ENCODE measurements at places on chromosomes 11 and 22.

GRCh38 chr11:94648789-94649188 lies 81.6 kb downstream of the PIWIL4 start:
- no peak for DNase-seq

GRCh38 chr22:42699281-42699975 lies 21.2 kb downstream of the A4GALT start:
- no peak for DNase-seq

DNA sequence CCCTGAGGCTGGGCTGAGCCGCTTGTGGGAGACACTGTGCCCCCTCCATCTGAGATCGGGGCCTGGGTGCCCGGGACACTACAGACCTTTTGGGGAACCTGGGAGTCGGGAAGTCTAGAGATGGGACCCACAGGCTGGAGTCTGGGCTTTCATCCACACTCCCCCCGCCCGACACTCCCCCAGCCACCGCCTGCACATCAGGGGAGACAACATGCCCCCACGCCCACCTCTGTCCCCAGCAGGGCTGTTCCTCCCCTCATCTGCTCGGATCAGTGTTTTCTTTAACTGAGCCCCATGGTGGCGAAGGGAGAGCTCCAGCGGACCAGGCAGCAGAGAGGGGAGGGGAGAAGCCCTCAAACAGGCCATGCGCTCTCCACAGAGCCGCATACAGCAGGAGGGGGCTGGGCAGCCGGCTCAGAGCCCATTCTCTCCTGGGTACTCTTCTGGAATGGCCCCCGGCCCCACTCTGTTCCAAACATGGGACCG lies 174.7 kb downstream of the IGLL1 start:
- DNase-seq: no peak

DNA sequence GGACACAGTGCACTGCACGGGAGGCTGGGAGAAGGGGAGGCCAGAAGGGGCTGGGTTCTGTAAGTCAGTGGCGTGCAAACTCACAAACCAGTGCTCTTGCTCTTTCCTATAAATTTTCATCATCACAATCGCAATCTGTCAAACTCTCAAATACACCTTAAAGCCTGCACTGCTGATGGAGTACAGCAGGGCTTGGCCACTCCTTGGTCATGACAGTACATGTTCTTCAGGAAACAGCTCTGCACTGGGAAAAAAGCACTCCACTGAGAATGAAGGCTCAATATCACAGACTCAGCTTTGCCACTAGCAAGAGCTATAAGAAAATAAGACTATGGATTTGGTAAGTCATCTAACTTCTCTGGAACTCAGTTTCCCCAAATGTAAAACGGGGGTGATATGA lies 111.0 kb downstream of the RBFOX2 start:
- DNase-seq: no peak

DNA sequence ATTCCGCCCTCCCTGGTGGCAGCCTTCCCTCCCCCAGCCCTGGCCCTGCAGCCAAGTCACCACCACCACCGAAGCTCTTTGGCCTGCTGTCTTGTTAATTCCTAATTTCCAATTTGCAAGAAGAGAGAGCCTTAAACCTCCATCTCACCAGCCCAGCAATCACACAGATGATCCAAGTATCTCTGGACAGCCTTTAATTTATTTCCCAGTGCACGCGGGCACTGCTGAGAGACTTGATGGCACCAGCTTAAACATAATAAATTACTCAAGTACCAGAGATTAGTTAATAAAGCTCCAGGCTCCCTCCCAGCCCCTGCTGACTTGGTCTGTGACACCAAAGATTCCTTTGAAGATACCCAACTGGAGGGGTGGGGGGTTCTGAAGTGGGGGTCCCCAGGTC lies 494.7 kb downstream of the BUD13 start:
- DNase-seq: no peak

GRCh38 chr11:2940147-2940920 lies 11.1 kb upstream of the PHLDA2 start:
- DNase-seq: peak; percentile 83

GRCh38 chr11:48091426-48092102 lies 111.2 kb downstream of the PTPRJ start:
- no peak for DNase-seq

DNA sequence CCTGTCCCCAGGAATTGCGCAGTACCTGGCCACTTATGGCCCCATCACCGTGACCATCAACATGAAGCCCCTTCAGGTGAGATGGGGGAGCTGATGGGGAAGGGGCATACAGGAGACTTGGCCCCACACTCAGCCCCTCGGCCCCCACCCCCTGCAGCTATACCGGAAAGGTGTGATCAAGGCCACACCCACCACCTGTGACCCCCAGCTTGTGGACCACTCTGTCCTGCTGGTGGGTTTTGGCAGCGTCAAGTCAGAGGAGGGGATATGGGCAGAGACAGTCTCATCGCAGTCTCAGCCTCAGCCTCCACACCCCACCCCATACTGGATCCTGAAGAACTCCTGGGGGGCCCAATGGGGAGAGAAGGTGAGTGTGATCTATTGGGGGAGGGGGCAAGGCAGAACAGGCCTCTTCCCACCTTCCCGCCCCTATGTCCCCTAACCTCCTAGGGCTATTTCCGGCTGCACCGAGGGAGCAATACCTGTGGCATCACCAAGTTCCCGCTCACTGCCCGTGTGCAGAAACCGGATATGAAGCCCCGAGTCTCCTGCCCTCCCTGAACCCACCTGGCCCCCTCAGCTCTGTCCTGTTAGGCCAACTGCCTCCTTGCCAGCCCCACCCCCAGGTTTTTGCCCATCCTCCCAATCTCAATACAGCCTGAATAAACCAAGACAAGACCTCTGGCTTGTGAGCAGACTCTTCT lies 3.6 kb downstream of the CTSW start:
- DNase-seq: no peak

DNA sequence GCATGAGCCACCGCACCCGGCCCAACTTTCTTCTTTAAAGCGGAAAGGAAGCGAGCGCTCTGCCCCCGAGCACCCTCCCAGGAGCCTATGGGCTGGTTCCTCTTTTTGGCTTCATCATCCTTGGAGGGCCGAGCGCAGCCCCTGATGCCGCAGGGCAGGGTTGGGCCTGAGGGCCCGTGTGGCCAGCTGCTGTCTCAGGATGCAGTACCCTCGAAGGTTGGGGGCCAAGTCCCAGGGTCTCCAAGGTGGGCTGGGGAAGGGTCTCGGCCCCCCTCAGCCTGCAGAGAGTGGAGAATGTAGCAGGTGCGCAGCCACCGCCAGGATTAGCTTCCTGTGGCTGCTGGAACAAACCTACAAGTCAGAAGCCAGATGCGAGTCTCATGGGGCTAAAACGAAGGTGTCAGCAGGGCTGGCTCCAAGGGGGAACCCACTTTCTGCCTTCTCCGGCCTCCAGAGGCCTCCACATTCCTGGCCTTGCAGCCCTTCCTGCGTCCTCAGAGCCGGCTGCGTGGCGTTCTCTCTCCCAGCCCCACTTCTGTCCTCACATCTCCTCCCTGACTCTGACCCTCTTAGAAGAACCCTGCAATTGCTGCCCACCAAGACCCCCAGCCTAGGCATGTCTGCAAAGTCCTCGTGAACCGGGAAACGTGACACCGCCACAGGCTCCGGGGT lies 2.9 kb downstream of the PANX2 start:
- DNase-seq: no peak

- peak; percentile 19 for DNase-seq
Measured at GRCh38 chr11:73047773-73048371, 94.2 kb downstream of the FCHSD2 start.

DNA sequence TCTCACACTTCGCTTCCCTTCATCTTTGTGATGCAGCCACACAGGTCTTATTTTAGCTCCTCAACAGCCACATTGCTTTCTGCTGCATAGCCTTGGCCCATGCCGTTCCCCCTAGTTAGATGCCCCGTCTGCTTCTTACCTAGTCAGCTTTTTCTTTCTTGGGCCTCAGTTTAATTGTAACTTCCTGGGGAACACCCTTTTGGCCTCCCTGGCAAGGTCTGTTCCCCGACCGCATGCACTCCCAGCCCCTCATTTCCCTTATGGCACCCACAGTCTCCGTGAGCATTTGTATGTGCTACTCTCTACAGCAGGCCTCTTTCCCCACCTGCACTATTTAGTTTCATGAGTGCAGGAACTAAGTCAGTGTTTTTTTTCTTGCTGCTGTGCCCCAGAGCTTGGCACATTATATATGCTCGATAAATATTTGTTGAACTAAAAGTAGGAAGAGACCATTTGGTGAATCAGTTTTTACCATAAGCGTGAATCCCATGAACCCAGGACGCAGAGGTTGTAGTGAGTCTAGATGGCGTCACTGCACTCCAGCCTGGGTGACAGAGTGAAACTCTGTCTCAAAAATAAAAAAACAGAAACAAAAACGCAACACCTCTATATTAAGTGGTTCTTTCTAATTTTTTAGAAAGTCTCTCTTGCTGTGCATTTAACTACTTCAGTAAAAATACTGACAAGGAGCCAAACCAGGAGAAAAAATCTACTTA lies 38.5 kb downstream of the TNRC6B start:
- DNase-seq: no peak

- DNase-seq: no peak
Measured at GRCh38 chr11:102330231-102330630, 12.9 kb downstream of the BIRC3 start.

- DNase-seq: no peak
Measured at GRCh38 chr11:10797531-10797930, 11.2 kb downstream of the EIF4G2 start.

DNA sequence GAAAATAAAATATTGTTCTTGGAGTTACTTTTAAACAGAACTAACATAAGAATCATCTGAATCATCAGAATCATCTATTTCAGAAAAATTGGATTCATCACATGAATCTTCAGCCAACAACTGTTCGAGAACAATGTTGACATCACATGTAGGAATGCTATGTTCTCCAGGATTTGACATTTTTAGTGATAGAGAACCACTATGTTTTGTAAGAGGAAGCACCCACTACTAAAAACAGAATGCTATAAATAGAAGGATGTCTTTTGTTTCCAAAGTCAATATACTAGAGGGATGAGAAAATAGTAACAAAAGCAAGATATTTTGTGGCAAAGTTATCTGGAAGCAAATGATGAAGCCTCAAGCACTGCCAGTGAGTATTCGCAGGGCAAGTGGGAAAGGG lies 263.4 kb upstream of the DDI1 start:
- DNase-seq: no peak

GRCh38 chr11:128388206-128388815 lies 199.0 kb downstream of the ETS1 start:
- DNase-seq: no peak

DNA sequence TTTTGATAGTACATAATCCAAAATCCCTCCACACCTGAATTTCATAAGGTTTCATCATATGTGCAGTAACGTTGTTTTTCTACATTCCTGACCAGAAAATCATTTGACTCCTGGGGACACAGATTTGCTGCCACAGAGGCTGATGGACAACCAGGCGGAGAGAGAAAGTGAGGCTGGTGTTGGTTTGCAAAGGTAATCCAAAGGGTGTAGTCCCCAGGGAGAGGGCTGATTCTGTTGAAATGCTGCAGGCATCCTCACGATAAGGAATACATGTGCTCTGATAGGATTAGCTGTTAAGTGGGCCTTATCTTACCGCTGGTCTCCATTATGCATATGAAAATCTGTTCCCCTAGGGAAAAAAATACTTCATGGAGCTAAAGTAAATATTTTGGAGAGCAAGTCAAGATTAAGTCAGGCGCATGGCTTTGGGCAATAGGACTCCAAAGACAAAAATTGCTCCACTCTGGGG lies 8.1 kb downstream of the APOL6 start:
- DNase-seq: no peak

DNA sequence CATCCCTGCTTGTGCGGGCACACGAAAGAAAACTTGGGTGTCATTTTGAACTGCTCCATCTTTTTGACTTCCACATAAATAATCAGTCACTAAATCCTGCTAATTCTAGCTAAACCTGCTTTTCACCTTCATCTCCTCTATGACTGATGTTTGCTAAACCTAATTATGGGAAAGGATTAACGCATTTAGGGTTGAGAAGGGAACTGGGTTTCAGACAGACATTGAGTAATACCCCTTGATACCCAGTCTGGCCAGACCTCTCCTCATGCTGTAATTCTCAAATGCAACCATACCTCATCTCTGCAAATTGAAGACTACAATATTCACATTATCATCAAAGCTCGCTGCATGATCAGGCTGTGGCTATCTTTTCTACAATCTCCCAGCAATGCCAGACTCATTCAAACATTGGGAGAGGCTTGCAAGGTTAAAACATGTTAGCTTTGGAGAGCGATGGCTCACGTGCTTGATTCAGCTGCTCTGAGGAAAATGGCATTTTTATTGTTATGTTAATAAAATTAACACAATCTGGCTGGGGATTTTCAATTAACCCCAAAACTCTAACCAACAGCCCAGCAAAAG lies 2.4 kb downstream of the HPS4 start:
- no peak for DNase-seq

DNA sequence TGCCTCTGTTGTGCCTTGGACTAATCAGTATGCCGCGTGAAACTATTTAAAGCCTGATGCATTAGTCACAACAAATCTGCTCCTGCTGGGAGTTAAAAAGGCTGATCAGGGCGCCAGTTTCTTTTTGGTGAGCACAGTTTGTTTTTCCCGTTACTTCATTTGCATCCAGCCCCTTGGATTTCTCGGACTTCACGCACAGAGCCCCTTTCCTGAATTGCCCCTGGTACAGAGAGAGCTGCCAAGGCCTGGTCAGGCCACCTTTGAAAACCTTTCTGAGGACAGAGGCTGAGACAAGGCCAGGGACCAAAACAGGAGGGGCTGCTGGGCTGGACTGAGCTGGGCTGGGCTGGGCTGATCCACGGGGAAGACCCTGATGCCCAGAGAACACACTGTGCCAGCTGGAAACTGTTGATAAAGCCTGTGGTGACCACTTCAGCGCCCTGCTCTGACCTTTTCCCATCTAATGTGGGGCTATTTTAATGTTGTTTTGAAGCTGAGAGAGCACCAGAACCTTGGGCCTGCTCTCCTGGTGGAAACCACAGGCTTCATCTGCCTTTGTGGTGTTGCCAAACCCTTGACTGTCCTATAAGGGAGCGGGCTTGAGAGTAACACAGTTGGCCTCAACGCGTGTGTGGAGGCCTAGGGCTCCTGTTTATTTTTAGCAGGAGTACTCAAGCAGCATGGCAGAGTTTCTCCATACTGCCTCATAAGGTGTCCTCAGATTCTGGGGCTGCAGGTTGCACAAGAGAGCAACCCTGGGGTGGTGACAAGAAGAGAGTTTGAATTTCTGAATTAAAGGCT lies 44.2 kb downstream of the NAV2 start:
- no peak for DNase-seq

DNA sequence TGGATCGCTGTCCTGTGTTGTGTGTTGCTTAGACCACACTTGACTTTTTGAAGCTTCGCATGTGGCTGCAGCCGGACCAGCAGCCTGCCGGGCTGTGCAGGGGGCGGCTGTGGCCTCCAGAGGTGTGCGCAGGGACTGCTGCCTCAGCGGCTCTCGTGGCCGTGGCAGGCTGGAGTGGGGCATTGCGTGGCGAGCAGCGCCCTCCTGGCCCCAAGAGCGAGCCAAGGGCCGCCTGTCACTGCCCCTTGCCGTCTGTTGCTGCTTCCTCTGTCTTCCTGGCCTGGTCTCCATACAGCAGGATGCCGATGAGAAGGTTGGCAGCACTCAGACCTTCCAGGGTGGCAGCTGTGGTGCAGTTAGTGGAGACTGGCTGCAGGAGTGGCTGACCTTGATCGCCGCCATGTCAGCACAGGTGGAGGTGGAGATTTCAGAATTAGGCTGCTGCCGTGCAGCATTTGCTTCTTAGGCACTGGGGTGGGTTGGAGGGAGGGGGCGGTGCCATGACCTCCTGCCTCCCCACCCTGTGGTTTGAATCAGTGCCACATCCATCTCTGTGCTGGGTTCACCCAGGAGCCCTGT lies 34.0 kb downstream of the MUC6 start:
- DNase-seq: no peak

- DNase-seq: no peak
Measured at GRCh38 chr22:43375951-43376455, 32.8 kb upstream of the SCUBE1 start.

GRCh38 chr11:68269414-68270081 lies 2.2 kb downstream of the C11orf24 start:
- DNase-seq: no peak
